Erythroblast (primary cell): ENCODE measurements at places on chromosomes 16 and 17.
A peak's percentile ranks its signal among the peaks of the same experiment; 100 is the strongest.

- DNase-seq = no peak
Measured at GRCh38 chr17:47620503-47621245, 29.0 kb upstream of the KPNB1 start.

- no peak for DNase-seq
Measured at GRCh38 chr16:4298761-4299522, 16.9 kb upstream of the GLIS2 start.

- DNase-seq = no peak
Measured at GRCh38 chr16:84879569-84880487, 60.0 kb downstream of the CRISPLD2 start.

- no peak for DNase-seq
Measured at GRCh38 chr16:12868169-12868568, 33.2 kb upstream of the SHISA9 start.

DNA sequence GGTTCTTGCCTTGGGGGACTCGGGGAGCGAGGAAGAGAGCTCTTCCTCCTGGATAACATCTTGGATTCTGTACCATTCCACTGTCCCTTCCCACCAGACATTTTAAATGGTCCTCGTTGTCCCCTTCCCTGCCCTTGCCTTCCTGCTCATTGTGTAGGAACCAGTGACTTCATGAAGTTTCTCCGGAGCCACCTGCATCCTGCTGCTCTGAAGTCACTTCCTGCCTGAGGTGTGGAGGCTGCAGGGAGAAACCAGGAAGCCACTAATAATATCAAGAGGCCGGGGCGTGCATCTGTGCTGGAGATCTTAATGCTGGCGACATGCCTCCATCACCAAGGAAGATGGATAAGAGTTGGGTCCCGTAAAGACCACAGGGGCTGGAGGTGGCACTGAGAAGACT, 6.2 kb upstream of the SLC16A13 start:
- DNase-seq = no peak

GRCh38 chr17:76000016-76000754, 470 bp upstream of the CDK3 start:
- DNase-seq = peak; percentile 82
